ENCODE measurements at places on chromosomes 1 and 21.

- DNase-seq: no peak
These were observed 228.0 kb downstream of the RYR2 start for GRCh38 chr1:237269938-237270337.

DNA sequence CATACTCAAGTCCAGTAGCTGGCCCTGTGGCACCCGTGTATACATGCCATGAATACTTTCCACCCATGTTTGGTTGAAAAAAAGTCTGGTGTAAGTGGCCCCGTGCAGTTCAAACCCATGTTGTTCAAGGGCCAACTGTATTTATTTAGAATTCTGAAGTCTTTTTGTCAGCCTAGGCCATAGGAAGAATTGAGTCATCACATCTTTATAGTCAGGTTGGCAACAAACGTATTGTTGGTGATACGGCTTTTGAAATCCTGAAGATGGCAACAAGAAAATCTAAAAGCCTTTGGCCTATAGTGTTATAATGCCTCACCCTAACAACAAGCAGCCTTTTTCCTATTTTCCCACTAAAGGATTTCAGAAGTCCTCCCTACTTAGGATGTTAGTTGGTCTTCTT is 363.6 kb downstream of the PLPP3 start:
- DNase-seq: no peak

- DNase-seq: no peak
These were observed 134.3 kb downstream of the PIK3R3 start for GRCh38 chr1:45998020-45998617.

- DNase-seq: no peak
These were observed 34.5 kb downstream of the LRRN2 start for GRCh38 chr1:204650911-204651570.

- no peak for DNase-seq
These were observed 151.0 kb upstream of the KCNJ6 start for GRCh38 chr21:38067086-38067739.

Data from NCI-H2029 (cell line).